Epithelial cell of esophagus (primary cell): ENCODE measurements at places on chromosomes 6 and 20.
A peak's percentile ranks its signal among the peaks of the same experiment; 100 is the strongest.

DNA sequence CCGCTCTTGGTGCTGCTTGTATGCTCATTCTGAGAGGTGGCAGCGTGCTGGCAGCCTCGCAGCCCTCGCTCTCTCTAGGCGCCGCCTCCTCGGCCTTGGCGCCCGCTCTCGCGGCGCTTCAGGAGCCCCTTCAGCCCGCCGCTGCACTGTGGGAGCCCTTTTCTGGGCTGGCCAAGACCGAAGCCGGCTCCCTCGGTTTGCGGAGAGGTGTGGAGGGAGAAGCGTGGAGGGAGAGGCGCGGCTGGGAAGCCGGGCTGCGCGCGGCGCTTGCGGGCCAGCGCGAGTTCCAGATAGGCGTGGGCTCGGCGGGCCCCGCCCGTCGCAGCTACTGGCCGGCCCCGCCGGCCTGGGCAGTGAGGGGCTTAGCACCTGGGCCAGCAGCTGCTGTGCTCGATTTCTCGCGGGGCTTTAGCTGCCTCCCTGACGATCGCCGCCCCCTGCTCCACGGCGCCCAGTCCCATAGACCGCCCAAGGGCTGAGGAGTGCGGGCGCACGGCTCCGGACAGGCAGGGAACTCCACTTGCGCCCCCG is 19.5 kb upstream of the FAM8A1 start:
- DNase-seq = peak; percentile 56

DNA sequence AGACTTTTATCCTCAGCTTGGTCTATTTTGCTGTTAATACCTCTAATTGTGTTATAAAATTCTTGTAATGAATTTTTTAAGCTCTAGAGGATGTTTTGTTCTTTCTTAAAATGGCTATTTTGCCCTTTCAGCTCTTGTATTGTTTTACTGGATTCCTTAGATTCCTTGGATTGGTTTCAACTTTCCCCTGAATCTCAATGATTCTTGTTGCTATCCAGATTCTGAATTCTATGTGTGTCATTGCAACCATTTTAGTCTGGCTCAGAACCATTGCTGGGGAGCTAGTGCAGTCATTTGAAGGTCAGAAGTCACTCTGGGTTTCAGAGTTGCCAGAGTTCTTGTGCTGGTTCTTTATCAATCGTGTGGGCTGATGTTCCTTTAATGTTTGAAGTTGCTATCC is 37.1 kb downstream of the OTOR start:
- DNase-seq = no peak

DNA sequence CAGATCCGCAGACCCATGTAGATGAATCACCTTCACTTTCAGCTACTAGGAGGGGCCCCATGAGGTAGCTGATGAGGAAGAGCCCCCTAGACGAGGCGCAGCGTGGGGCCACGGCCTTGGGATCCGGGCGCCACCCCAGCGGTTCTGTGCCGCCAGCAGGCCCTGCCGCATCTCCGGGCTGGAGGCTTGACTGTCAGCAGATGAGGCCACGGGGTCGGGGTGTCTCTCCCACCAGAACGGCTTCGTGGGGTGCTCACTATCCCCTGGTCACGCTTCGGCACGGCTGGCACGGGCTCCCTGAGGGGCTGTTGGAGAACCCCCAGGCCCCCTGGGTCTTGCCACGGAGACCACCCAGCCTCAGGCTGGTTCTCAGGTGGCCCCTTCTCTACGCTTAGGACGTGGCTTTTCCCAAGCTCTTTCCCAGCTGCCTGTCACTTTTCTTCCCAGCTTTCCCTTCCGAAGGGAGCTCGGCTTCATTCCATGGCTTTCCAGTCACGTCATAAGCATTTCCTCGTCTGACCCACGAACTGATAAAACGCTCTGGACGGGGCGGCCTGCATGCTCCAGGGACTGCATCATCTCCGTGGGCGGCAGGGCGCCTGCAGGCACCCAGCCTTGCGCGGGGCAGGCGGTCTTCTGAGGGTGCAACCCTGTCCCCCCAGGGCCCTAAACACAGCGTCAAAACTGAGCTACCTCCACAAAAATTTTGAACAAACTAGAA is 85.9 kb downstream of the THBS2 start:
- DNase-seq = no peak

GRCh38 chr6:29651413-29652197 is 5.3 kb upstream of the MOG start:
- DNase-seq = peak; percentile 54

DNA sequence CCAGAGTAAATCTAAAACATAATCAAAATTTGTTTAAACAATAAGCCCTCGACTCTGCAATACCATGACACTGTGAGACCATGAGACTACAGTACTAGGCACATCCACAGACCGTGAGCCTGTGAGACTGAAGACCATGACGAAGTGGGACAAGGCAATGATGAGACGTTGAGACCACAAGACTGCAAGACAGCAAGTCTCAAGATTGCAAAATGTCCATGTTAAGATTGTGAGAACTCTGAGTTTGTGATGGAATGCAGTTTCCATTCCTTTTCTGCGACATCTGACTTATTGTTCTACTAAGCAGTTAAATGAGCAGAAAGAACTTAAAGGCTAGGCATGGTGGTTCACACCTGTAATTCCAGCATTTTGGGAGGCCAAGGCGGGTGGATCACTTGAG is 102.1 kb upstream of the PHACTR1 start:
- no peak for DNase-seq

DNA sequence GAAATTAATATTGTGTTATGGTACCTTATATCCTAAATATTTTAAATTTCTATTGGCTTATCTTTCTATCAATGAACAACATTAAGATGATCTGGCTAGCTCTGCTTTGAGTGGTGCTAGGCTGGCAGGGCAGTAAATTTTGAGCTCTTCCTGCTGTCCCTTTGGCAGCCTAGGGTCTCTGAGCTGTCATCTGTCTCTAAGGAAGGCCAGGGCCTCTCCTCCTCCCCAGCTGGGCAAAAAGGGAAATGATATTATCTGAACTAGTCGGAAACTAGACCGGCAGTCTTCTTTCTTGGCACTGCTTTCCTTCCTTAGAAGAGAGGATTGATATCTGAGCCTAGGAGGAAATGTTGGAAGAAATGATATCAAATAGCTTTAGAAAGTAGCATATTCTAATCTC is 176.7 kb upstream of the BTBD3 start:
- no peak for DNase-seq

GRCh38 chr6:152368751-152369624 is 268.2 kb downstream of the SYNE1 start:
- DNase-seq = peak; percentile 51
